ENCODE measurements at places on chromosomes 16 and 17. TPM values are rescaled to one million over a fixed set of nuclear protein-coding genes. Genes with fewer than 3 reads are reported as not detected.

- no peak for DNase-seq
Observed at GRCh38 chr17:59771093-59771492, 63.6 kb downstream of the VMP1 start.

Gene SECTM1
- total RNA-seq = 0.94 TPM

Gene NARF
- 112 TPM for total RNA-seq

Gene ALDH3A1
- total RNA-seq = not detected

DNA sequence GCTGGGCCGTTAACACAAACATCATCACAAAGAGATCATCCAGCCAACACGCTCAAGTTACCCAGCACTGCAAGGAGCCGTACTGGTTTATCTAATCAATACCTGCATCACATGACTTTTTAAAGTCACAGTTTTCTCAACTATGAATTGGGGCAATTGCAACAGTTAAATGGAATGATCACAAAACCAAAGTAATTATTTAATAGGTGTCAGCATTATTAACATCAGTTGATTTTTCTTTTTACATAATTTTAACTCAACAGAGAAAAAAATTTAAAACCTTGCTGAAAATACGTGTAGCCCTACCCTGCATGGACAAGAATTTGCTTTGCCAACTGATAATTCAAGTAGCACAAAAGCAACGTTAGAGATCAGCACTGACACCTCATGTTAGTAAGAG, 95.7 kb upstream of the SOX9 start:
- no peak for DNase-seq

DNA sequence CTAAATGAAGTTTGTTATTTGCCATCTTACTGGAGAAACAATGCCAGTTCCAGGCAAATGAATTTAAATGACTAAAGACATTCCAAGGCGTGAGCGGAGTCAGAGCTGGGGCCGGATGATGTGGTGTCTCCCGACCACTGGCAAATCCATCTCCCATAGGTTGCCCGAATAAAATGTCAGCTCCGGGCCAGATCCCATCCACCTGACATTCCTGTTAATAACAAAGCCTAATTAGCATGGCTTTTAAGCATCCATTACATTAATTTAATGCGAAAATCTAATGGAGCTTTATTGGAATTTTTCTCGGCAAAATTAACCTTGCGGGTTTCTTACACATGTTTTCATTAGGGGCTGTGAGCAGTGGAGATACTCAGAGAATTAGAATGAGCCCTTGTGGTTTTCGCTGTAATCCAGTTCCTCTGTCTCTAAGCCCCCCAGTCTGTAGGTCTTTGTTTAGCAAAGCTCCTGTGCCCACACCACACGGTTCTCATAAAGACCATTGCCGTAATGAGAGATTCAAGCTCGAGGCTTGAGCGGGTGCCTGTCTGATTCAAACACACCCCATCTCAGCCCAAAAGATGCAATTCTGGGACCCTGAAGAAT, 123.3 kb downstream of the CCT6B start:
- no peak for DNase-seq

DNA sequence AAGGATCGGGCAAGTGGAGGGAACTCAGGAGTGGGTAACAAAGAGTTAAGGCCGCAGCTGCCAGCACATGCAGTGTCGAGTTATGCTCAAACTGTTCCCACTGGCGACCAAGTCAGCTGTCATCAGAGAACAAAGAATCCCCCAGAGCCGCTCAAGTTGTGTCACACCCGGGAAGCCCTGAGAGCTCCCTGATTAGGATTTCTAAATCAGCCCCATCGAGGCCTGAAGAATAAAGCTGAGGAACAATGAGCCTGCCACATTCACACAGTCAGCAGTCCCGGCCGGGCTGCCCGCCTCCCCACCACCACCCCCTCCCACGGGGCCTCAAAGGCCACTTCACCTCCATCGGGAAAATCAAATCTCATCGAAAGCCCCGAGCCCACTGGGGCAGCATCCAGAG, 84.5 kb downstream of the SOX9 start:
- no peak for DNase-seq

All from activated CD8-positive, alpha-beta T cell treated with anti-CD3 and anti-CD28 coated beads, Interleukin-2, amount 10 ng/mL, durations not matched to agents 7 days and 5 days (primary cell).